ENCODE measurements at places on chromosomes 7 and 10. TPM values are rescaled to one million over a fixed set of nuclear protein-coding genes. Genes with fewer than 3 reads are reported as not detected.
A peak's percentile ranks its signal among the peaks of the same experiment; 100 is the strongest.

The SPDYE11 gene
- not detected for total RNA-seq

The MBL2 gene
- total RNA-seq = not detected

The PHTF2 gene
- total RNA-seq = 12.6 TPM

- H3K36me3 ChIP-seq = no peaks in the 10 kb centered on the region
- H3K4me3 ChIP-seq = no peak overlapping the region
- no peak for DNase-seq
- no peak overlapping the region for H3K27ac ChIP-seq
- peaks cover 1% of the 10 kb centered on the region for H3K4me1 ChIP-seq
These were observed 227.0 kb downstream of the RPS24 start for GRCh38 chr10:78260680-78261079.

DNA sequence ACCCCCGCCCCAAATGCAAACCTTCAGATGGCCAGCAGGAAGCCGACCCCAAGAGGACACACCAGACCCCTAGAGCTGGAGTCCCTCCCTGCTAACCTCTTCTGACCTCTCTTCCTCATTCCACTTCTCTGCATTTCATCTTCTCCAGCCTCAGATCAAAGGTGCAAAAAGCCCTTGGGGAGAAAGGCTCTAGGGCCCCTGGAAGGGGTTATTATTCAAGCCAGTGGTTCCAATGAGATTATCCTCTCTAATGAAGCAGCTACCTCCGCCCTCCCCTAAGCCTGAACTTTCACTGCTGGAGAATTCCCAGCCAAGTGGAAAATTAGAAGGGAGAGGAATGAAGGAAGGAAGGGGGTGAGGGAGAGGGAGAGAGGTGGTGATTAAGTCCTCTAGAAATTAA, 343.9 kb downstream of the PLXNA4 start:
- H3K4me1 ChIP-seq = no peaks in the 10 kb centered on the region
- no peak overlapping the region for H3K4me3 ChIP-seq
- H3K27ac ChIP-seq = no peak overlapping the region
- no peak for DNase-seq

GRCh38 chr7:123215350-123215749, 15.6 kb upstream of the SLC13A1 start:
- no peak overlapping the region for H3K4me3 ChIP-seq
- no peaks in the 10 kb centered on the region for H3K36me3 ChIP-seq
- DNase-seq = no peak
- no peaks in the 10 kb centered on the region for H3K27me3 ChIP-seq

DNA sequence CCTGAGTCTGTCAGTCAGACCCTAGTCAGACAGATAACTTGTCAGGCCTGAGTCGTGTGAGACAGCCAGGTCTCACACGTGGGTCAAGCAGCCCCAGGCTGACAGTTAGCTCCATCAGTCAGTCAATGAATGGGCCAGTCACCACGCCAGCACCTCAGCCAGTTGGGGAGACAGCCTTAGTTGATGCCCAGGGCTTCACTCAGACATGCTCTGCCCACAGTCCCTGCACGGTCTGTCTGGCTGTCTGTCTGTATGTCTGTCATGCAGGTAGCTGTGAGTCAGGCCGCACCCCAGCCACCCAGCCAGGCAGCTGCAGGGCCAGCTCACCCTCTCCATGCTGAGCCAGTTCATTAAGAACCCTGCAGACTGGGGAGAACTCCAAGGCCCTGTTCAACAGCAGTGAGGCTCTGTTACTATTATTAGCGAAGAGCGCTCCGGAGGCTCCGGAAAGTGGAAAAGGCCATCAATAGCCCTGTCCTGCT, 141.1 kb upstream of the PCBD1 start:
- H3K36me3 ChIP-seq = peaks cover 7% of the 10 kb centered on the region
- DNase-seq = no peak
- no peak overlapping the region for H3K4me3 ChIP-seq
- no peaks in the 10 kb centered on the region for H3K4me1 ChIP-seq
- H3K27me3 ChIP-seq = peaks cover 26% of the 10 kb centered on the region
- no peak overlapping the region for H3K27ac ChIP-seq

DNA sequence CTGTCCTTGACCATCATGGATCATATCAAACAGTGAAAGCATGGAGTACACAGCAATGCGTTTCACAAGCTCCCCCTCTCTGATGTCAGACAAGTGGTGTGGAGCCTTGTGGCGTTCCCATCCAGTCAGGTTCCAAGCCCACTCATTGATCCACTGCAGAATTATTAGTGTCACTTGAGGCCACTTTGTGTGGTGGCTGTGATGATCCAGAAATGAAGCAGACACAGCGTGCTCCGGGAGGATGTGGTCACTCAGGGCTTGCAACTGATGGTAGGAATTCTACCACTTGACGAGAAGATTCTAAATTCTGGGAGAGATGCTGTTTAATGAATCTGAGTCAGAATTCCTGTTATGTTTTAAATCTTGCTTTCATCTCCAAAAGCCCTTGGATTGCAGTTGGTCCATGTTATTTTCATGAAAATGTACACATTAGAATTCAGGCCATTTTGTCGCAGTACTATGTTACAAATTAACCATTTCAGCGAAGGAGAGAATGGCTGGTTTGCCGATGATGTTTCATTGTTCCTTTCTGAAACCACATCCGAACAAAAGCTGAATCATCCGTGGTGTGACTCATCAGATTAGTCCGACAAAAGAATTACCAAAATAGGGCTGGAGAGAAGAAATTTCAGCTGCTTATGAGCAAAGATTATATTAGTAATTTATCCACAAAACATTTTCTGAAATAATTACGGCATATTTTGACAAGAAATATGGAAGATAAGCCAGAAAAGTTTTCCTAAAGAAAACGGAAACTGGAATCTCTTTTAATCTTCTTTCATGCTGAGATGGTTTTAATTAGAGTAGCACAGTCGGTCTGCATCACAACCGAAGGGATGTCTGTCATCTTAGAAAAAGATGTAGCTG, 48.1 kb downstream of the INSYN2A start:
- no peaks in the 10 kb centered on the region for H3K36me3 ChIP-seq
- H3K4me1 ChIP-seq = peaks cover 50% of the 10 kb centered on the region
- no peaks in the 10 kb centered on the region for H3K27me3 ChIP-seq
- peak; percentile 88 for DNase-seq
- peak overlapping the region; percentile 73 for H3K27ac ChIP-seq

DNA sequence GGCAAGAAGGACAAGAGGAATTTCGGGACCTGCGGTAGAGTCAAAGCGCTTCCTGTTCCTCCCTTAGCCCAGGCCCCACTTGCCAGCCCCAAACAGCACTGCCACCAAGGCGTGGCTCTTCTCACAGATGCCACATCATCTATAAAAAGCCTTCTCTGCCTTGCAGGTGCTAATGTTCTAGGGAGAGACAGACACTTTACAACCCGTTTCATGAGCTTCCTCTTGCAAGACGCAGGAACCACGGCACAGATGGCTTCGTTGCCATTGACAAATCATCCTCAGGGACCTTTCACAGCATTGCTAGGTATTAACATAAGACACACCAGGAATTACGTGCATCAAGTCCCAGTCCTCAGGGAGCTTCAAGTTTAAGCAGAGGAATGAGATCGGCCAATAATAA, 180.9 kb downstream of the JCAD start:
- no peaks in the 10 kb centered on the region for H3K27me3 ChIP-seq
- DNase-seq = no peak
- no peak overlapping the region for H3K4me3 ChIP-seq
- no peaks in the 10 kb centered on the region for H3K4me1 ChIP-seq
- no peaks in the 10 kb centered on the region for H3K36me3 ChIP-seq
